WTC11 (cell line): ENCODE measurements at places on chromosomes 16 and 17.

DNA sequence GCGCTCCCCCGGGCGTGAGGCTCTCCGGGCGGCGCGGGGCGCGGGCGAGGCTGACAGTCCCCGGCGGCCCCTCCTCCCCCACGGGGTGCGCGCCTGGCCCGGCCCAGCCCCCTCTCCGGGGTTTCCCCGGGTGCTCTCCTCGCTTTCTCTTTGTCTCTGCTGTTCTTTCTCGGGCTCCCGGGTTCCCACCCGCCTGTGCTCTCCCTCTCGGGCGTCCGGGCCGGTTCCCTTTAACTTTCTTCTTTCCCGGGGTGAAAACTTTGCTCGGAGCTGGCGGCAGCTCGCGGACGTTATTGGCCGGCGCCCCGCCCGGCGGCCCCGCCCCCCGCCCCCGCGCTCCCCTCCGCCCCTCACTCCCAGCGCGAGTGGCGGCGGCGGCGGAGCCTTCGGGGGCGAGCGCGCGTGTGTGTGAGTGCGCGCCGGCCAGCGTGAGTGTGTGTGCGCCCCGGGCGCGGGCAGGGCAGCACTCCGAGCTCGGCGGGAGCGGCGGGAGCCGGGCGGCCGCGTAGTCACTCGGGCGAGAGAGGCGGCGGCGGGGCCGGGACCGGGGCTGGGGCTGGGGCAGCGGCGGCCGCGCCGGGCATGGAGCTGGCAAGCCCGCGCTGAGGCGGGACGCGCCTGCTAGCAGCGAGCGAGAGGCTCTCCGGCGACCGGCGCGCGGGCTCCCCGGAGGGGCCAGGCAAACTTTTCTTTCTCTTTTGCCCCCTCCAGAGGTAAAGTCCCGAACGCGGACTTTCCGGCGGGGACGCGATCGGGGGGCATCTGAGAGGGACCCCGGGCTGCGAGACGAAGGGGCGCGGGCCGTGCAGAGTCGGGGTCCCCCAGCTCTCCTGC lies at the start of gene NTN1:
Gene NTN1 (plus strand): TSS at position 353 of the 834 bp plus-strand sequence. CDS start 864 bp downstream, outside the sequence.
- DNase-seq = peak; percentile 64
- H3K4me1 ChIP-seq = peaks cover 37% of the 10 kb centered on the region
- H3K27ac ChIP-seq = no peak within 1 kb of the TSS
- H3K27me3 ChIP-seq = peaks cover 50% of the 10 kb centered on the region
- peaks cover 3% of the 10 kb centered on the region; the same call in 1 of the 2 replicates for H3K36me3 ChIP-seq

DNA sequence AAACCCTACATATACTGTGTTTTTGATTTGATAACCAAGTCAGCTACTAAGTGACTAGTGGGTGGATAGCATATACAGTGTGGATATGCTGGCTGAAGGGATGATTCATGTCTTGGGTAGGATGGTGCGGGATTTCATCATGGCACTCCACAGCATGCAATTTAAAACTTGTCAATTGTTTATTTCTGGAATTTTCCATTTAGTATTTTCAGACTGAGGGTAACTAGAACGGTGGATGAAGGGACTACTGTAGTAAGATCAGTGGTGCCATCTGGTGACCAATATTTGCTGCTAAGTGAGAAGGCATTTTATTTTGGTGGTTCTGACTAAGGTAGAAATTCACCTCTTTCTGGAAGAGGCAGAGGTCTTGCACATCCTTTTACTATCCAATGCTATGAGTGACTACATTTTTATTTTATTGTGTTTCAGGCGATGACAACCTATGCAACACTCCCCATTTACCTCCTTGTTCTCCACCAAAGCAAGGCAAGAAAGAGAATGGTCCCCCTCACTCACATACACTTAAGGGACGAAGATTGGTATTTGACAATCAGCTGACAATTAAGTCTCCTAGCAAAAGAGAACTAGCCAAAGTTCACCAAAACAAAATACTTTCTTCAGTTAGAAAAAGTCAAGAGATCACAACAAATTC lies 3.1 kb downstream of the CDC6 start:
- no peak for DNase-seq
- peak overlapping the region; percentile 48; the same call in 1 of the 2 replicates for H3K27ac ChIP-seq
- H3K4me1 ChIP-seq = peaks cover 40% of the 10 kb centered on the region
- H3K27me3 ChIP-seq = no peaks in the 10 kb centered on the region
- H3K36me3 ChIP-seq = peaks cover 58% of the 10 kb centered on the region

- peaks cover 51% of the 10 kb centered on the region for H3K36me3 ChIP-seq
- peaks cover 49% of the 10 kb centered on the region for H3K4me1 ChIP-seq
- no peak for DNase-seq
- H3K27me3 ChIP-seq = no peaks in the 10 kb centered on the region
- H3K27ac ChIP-seq = peak overlapping the region; percentile 100
Measured at GRCh38 chr17:58005728-58006559, 1.1 kb downstream of the SRSF1 start.

- H3K4me3 ChIP-seq = peak overlapping the region; percentile 98
- no peak for DNase-seq
- peaks cover 12% of the 10 kb centered on the region for H3K36me3 ChIP-seq
- H3K4me1 ChIP-seq = peaks cover 15% of the 10 kb centered on the region
- H3K27ac ChIP-seq = peak overlapping the region; percentile 98
Measured at GRCh38 chr17:60524463-60525327, 1.3 kb downstream of the APPBP2 start.

- no peak overlapping the region for H3K27ac ChIP-seq
- H3K4me1 ChIP-seq = peaks cover 46% of the 10 kb centered on the region
- peak overlapping the region; percentile 65 for H3K4me3 ChIP-seq
- H3K27me3 ChIP-seq = peaks cover 60% of the 10 kb centered on the region
Measured at GRCh38 chr17:46769531-46770438, 48.7 kb downstream of the WNT3 start.
